ENCODE measurements at places on chromosomes 5 and 9.

- no peak overlapping the region for H3K27ac ChIP-seq
- no peaks in the 10 kb centered on the region for H3K36me3 ChIP-seq
- no peaks in the 10 kb centered on the region for H3K27me3 ChIP-seq
- no peaks in the 10 kb centered on the region for H3K4me1 ChIP-seq
Measured at GRCh38 chr9:102587281-102587680, 407.9 kb upstream of the CYLC2 start.

GRCh38 chr5:164355267-164355830 is 849.9 kb downstream of the MAT2B start:
- H3K27me3 ChIP-seq: no peaks in the 10 kb centered on the region
- H3K36me3 ChIP-seq: no peaks in the 10 kb centered on the region
- no peak overlapping the region for H3K4me3 ChIP-seq
- DNase-seq: no peak

GRCh38 chr9:37635808-37636207 is 14.9 kb upstream of the FRMPD1 start:
- H3K27me3 ChIP-seq: no peaks in the 10 kb centered on the region
- no peaks in the 10 kb centered on the region for H3K4me1 ChIP-seq
- H3K27ac ChIP-seq: no peak overlapping the region
- DNase-seq: no peak

- H3K36me3 ChIP-seq: peaks cover 18% of the 10 kb centered on the region
- no peaks in the 10 kb centered on the region for H3K27me3 ChIP-seq
- H3K27ac ChIP-seq: peak overlapping the region; percentile 96
- no peak for DNase-seq
- peak overlapping the region; percentile 50 for H3K4me3 ChIP-seq
Measured at GRCh38 chr5:180801596-180802324, 846 bp downstream of the MGAT1 start.

DNA sequence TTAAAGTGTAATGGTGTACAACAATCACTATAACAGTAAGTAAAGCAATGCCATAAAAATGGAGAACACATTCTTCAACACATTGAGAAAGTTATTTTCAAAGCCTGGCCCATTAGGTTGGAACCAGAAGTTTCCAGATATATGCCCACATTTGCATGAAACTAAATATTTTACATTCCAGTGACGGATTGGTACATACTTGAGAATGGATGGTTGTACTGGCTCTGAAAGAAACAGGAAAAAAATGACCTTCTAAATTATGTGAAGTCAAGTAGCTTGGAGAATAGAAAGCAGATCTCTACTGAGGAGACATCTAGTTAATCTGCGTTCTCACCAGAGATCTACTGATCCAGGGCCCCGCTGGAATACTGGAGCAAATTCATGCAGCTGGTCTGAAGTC is 1037.0 kb downstream of the NR2F1-AS1 start:
- DNase-seq: no peak
- H3K4me1 ChIP-seq: no peaks in the 10 kb centered on the region
- no peaks in the 10 kb centered on the region for H3K36me3 ChIP-seq
- no peak overlapping the region for H3K27ac ChIP-seq
- no peaks in the 10 kb centered on the region for H3K27me3 ChIP-seq

GRCh38 chr9:88773627-88774244 is 217.5 kb upstream of the S1PR3 start:
- DNase-seq: no peak
- H3K4me3 ChIP-seq: no peak overlapping the region
- H3K27ac ChIP-seq: no peak overlapping the region
- no peaks in the 10 kb centered on the region for H3K27me3 ChIP-seq
- H3K36me3 ChIP-seq: no peaks in the 10 kb centered on the region

DNA sequence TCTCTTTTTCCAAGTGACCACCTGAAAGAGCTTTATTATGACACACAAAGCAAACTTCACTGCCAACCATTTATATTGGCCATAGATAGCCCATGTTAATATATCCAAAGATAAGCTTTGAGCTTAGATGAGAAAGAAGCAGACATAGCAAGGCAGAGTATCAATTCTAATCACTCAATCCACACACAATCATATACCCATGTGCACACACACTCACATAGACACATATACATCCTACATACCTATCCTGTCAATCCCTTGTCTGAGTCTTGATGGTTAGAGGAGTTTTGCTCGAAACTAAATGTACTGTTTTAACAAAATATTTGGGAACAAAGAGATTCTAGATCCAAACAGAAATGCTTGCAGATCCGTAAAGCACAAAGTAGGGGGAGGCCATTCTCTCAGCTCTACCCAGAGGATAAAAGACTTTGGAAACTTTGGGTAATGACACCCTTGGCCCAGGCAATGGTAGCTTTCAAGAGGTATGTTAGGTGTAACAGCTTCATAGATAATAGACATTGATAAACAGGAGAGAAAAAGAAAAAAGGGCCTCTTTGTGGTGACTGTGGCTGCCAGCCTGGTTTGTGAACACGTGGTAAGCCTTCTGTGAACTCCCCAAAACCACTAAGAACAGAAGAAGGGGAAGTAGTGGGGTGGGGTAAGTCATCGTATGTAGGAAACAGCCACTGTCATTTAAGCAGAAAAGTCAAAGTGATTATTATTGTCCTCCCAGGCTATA is 121.6 kb downstream of the TLR4 start:
- no peaks in the 10 kb centered on the region for H3K36me3 ChIP-seq
- no peaks in the 10 kb centered on the region for H3K27me3 ChIP-seq
- no peak overlapping the region for H3K4me3 ChIP-seq
- H3K4me1 ChIP-seq: peaks cover 26% of the 10 kb centered on the region

DNA sequence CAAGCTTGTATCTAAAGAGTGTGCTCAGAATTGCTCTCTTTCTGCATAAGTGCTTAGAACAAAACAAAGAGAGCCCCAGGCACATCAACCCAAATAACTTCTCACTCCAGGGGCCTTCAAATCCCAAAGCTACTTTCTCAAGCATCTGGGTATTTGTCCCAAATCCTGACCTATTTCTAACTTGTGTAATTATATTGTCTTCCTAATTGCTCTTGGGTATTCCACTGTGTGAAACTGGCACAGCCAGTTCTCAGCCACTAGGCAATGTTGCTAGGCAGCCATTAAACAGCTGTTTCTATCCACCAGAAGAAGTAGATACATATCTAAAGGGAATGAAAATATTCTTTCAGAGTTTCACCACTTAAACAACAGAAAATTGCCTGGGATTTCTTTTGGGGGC is 198.8 kb downstream of the PRELID2 start:
- no peak overlapping the region for H3K27ac ChIP-seq
- no peak overlapping the region for H3K4me3 ChIP-seq
- DNase-seq: no peak
- H3K4me1 ChIP-seq: no peaks in the 10 kb centered on the region

- no peaks in the 10 kb centered on the region for H3K36me3 ChIP-seq
- DNase-seq: no peak
- no peak overlapping the region for H3K27ac ChIP-seq
- H3K27me3 ChIP-seq: no peaks in the 10 kb centered on the region
- H3K4me1 ChIP-seq: peaks cover 13% of the 10 kb centered on the region
Measured at GRCh38 chr9:114153761-114154599, 1.4 kb upstream of the COL27A1 start.

GRCh38 chr5:59607138-59607765 is 286.3 kb downstream of the PDE4D start:
- H3K4me3 ChIP-seq: no peak overlapping the region
- no peaks in the 10 kb centered on the region for H3K36me3 ChIP-seq
- H3K27ac ChIP-seq: no peak overlapping the region
- no peaks in the 10 kb centered on the region for H3K27me3 ChIP-seq
- DNase-seq: no peak
- no peaks in the 10 kb centered on the region for H3K4me1 ChIP-seq

DNA sequence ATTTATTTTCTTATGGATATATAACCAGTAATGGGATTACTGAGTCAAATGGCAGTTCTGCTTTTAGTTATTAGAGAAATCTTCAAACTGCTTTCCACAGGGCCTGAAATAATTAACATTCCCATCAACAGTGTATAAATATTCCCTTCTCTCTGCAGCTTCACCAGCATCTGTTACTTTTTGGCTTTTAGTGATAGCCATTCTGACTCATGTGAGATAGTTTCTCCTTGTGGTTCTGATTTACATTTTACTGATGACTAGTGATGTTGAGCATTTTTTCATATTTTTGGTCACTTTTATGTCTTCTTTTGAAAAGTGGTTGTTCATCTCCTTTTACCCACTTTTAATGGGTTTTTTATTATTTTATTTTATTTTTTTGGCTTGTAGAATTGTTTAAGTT is 1290.3 kb upstream of the CDH9 start:
- H3K27ac ChIP-seq: no peak overlapping the region
- no peaks in the 10 kb centered on the region for H3K27me3 ChIP-seq
- no peaks in the 10 kb centered on the region for H3K36me3 ChIP-seq
- H3K4me3 ChIP-seq: no peak overlapping the region
- H3K4me1 ChIP-seq: no peaks in the 10 kb centered on the region
- DNase-seq: no peak

DNA sequence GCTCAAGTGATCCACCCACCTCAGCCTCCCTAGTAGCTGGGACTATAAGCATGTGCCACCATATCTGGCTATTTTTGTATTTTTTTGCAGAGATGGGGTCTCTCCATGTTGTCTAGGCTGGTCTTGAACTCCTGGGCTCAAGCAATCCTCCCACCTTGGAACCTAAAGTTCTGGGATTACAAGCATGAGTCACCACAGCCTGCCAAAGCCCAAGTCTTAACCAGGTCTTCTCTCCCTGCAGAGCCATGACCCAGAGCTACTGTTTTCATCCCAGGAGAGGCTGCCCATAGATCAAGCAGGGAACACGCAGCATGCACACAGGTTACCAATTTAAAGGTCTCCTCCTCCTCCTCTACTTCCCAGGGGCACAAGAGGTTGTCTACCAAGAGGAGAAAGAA is 29.7 kb downstream of the PCDHGC5 start:
- no peak for DNase-seq
- no peaks in the 10 kb centered on the region for H3K27me3 ChIP-seq
- H3K36me3 ChIP-seq: peaks cover 81% of the 10 kb centered on the region
- no peak overlapping the region for H3K4me3 ChIP-seq

- DNase-seq: no peak
- no peaks in the 10 kb centered on the region for H3K36me3 ChIP-seq
- no peaks in the 10 kb centered on the region for H3K27me3 ChIP-seq
- H3K4me1 ChIP-seq: no peaks in the 10 kb centered on the region
- no peak overlapping the region for H3K27ac ChIP-seq
Measured at GRCh38 chr5:51013036-51013435, 346.6 kb downstream of the PARP8 start.

- DNase-seq: no peak
- no peaks in the 10 kb centered on the region for H3K27me3 ChIP-seq
- H3K4me1 ChIP-seq: peaks cover 13% of the 10 kb centered on the region
- H3K4me3 ChIP-seq: no peak overlapping the region
- no peaks in the 10 kb centered on the region for H3K36me3 ChIP-seq
- H3K27ac ChIP-seq: no peak overlapping the region
Measured at GRCh38 chr5:172280929-172281328, 2.6 kb downstream of the UBTD2 start.

DNA sequence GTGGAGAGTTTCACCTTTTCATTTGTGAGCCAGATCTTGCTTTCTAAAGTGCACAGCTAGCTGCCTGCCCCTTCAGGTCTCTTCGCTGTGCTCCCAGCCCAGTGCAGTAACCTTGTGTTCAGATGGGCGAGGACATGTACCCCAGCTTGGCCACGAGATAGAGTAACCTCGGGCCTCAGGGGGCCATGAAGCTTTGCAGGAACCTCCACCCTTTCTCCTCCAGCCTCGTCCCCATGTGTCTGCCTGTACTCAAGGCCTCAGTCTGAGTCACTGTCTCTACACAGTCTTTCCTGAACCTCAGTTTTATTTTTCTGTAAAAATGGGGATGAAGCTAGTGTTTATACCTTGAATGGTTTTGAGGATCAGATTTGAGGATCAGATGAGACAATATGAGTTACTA is 37.9 kb downstream of the ERGIC1 start:
- no peak overlapping the region for H3K4me3 ChIP-seq
- DNase-seq: no peak
- H3K4me1 ChIP-seq: no peaks in the 10 kb centered on the region
- H3K27me3 ChIP-seq: no peaks in the 10 kb centered on the region
- H3K27ac ChIP-seq: no peak overlapping the region

DNA sequence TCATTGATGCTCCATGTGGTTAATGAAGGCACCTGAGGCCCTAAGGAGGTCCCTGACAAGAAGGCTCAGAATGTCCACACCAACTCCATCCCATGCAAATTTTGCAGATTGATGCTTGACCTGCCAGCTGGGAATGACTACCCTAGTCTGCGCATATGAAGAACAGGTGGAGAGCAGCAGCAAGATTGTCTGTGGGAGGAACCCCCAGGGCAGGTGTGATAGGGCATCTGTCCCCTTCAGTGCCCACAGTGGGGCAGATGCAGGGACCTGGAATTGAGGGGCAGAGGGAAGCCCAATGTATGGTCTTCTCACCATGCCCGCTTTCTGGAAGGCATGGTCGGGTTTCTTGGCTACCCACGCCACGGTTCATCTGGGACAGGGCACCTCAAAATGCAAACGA is 79.6 kb downstream of the MACROH2A1 start:
- no peak overlapping the region for H3K27ac ChIP-seq
- H3K36me3 ChIP-seq: no peaks in the 10 kb centered on the region
- no peak overlapping the region for H3K4me3 ChIP-seq
- H3K4me1 ChIP-seq: no peaks in the 10 kb centered on the region
- no peak for DNase-seq

DNA sequence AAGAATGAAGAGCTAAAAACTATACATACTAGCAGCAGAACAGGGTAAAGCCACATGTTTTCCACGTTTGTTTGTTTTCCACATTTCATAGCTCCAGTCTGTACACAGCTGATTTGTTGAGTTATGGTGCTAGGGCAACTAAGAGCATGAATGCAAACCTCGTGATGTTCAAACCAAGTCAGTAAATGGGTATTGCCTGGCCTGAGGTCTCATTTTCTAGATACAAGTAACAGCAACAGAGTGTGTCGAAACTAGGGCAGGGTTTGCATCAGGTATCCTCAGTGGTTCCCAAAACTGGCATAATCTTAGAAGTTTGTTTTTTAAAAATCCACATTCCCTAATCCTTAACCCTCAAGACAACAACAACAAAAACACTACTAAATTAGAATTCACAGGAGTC is 89.3 kb downstream of the CEMIP2 start:
- no peaks in the 10 kb centered on the region for H3K27me3 ChIP-seq
- peaks cover 4% of the 10 kb centered on the region for H3K4me1 ChIP-seq
- no peak overlapping the region for H3K27ac ChIP-seq
- no peak for DNase-seq
- no peak overlapping the region for H3K4me3 ChIP-seq

GRCh38 chr5:103013933-103014552 is 105.9 kb downstream of the GIN1 start:
- H3K36me3 ChIP-seq: no peaks in the 10 kb centered on the region
- H3K4me1 ChIP-seq: no peaks in the 10 kb centered on the region
- H3K27me3 ChIP-seq: no peaks in the 10 kb centered on the region
- no peak overlapping the region for H3K4me3 ChIP-seq
- no peak for DNase-seq
- no peak overlapping the region for H3K27ac ChIP-seq

DNA sequence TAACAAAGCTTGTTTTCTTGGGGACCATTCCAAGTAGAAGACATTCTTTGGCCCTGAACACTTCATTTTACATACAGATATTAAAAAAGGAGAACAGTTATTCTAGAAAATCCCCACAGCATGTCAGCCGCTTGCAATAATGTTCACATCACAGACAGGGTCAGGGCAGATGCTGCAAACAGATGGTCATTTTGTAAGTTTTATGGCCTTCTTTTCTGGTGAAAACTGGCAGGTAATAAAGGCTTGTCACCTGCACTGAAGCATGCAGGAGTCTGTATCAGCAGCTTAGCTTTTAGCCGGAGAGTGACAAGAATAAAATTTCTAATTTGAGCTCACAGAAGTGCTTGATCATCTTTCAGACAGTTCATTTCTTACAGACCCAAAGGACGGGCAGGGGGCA is 220.9 kb upstream of the DAP start:
- no peaks in the 10 kb centered on the region for H3K4me1 ChIP-seq
- H3K36me3 ChIP-seq: no peaks in the 10 kb centered on the region
- H3K27me3 ChIP-seq: no peaks in the 10 kb centered on the region
- H3K27ac ChIP-seq: no peak overlapping the region
